ENCODE measurements at places on chromosomes 6 and 20.

DNA sequence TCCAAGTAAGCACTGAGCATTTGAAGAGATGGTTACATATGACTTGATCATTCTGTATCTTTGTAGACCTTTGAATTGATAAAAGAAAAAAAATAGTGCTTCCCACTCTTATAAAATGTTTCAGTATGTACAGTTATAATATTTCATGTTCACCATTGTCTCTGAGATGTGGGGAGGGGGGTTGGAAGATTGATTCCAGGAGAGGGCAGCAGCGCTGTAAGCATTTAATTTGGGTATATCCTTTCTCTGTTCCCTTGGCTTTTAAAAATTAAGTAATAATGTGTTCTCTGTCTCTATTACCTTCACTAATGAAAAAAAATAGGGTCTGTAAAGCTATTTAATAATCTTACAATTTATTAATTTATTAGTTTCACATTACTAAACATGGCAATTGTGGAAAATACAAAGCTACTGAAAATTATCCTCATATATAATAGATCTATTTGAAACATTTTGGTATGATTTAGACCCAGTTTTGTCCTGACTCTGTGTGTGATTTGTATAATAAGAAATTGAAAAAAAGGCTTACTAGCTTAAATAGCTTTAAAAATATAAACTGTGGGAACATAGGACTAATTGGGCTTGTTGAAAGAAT, 341.2 kb downstream of the CDKAL1 start:
- peak; percentile 32 for DNase-seq

DNA sequence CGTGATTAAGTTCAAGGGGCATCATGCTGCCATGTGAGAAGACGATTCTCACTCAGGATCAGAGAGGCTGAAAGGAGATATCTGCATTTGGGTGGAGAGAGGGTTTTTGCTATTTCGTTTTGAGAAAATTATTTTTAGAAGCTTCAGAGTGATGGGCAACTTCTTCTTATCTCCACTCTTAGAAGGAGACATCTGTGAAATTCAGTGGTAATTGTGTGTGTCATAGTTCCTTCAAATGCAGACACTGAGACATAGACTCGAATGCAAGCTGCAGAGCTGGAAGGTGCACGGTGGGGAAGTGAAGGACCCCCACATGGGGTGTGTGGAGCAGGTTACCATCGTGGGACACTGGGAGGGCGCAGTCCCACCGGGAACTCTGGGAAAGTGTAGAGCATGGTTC, 116.8 kb downstream of the PRND start:
- no peak for DNase-seq

DNA sequence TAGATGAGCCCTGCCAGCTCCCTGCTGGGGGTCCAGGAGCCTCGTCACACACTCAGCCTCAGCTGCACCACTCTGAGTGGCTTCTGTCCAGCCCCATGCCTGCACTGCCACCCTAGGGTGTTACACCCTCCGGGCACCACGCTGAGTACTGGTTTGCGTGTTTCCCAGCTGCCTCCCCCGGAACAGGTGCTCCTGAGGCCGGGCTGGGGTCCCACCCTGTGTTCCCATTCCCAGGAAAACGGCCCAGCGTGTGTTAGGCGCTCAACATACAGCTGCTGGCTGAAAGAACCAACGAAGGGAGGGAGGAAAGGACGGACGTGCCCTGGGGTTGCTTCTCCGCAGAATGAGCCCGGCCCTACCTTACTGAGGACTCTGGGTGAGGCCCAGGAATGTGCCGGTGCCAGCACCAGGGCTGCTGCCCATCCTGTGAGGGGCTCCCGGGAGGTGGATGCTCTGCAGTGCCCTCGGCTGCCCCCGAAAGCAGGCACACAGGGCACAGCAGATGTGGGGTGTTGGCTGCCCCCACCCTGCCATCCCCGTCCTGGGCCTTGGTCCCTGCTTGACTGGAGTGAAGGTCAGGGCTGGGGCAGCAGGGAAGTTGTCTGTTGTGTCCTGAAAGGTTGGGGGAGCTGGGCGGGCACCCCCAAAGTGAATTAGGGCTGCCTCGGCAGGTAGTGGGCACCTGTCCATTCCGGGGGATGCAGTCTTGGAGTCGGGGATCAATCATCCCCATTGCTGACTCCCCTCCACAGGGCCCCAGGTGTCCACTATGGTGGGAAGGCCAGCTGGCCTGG, 16.3 kb downstream of the LAMA5 start:
- DNase-seq, result no peak

- no peak for DNase-seq
Measured at GRCh38 chr6:4364172-4364571, 228.8 kb upstream of the ECI2 start.

DNA sequence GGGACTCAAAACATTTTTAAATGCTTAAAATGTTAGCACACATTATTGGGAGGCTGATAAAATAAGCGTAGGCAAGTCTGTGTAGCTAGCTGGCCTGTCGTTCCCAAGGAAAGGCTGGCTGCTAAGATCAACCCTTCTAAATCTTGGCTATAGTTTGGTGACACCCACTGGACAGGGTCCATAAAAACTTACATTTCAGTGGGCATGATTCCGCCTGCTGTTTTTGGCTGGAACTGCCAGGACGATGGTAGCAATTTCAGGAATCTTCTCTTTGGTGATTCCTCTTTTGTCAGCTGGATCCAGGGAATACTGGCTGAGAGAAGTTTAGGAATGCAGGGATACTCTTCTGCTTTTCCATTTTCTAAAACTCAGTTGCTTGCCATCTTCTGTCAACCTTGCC, 162.2 kb downstream of the NKAIN2 start:
- DNase-seq, result no peak

- peak; percentile 9 for DNase-seq
Measured at GRCh38 chr6:9610620-9611415, 804.1 kb downstream of the TFAP2A start.

- no peak for DNase-seq
Measured at GRCh38 chr6:75376347-75377024, 91.9 kb upstream of the TMEM30A start.

DNA sequence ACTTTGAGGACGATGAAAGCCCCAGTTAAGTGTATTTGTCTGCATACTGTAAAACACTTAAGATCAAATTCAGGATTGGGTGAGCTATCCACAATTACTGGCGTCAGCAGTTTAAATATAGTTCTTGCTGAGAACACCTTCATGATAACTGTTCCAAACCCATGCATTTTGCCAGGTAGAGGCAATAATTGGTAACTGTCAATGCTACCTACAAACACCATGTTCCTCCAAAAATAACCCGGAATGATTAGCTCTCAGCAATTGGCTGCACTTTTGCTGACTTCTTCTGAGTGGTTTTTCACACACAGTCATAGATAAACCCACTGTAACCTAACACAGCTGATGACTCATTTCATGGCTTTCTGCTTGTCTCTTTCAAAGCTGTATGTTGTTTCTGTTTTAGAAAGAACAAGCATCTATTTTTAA, 1358.6 kb upstream of the GJE1 start:
- DNase-seq, result peak; percentile 46

DNA sequence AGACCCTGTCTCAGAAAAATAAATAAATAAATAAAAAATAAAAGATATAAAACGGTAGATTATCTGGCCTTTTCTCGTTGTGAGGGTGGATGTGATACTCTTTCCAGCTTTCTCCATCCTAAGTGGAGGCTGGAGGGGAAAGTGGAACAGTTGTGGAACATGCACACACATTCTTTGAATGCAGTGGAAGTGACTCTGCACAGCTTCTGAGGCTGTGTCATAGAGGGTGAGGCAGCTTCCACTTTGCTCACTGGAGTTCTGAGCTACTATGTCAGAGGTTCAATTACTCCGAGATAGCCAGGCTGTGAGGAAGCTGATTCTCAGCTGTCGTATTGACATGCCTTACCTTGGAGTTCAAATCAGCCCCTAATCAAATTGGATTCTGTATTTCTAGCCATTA, 82.2 kb downstream of the CHMP4B start:
- peak; percentile 77 for DNase-seq

GRCh38 chr6:128518434-128519131, 1.8 kb downstream of the PTPRK start:
- no peak for DNase-seq

GRCh38 chr20:49751397-49751736, 37.7 kb upstream of the B4GALT5 start:
- DNase-seq, result no peak

DNA sequence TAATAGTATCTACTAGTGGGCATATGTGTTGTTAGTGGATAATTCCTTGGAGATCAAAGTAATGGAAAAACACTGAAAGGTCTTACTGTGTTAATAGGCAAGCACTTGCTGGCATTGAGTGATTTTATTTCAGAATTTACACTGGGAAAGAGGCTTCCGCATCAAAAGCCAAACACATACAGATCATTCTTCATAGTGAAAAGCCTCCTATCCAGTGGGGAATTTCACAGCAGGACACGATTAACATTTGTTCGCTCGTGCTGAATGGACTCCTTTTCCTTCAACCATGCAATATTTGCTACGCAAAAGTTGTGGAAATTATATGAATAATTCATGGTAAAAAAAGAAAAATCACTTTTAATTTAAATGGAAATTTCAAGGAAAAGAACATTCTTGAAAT, 26.4 kb downstream of the GABRR1 start:
- no peak for DNase-seq

GRCh38 chr6:88114838-88115237, 51.3 kb downstream of the CNR1 start:
- no peak for DNase-seq

- DNase-seq, result no peak
Measured at GRCh38 chr20:62535282-62535811, 59.6 kb upstream of the GATA5 start.

DNA sequence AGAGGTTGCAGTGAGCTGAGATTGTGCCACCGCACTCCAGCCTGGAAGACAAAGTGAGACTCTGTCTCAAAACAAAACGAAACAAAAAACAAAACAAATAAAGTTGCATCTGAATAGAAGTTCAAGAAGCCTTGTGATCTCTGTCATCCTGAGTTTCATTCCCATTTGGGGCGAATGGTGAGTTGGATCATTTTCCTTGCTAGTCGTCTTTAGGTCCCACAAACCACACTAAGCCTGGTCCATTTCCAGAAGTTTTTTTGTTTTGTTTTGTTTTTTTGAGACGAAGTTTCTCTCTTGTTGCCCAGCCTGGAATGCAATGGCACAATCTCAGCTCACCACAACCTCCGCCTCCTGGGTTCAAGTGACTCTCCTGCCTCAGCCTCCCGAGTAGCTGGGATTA, 33.8 kb downstream of the ZNF217 start:
- peak; percentile 40 for DNase-seq

- no peak for DNase-seq
Measured at GRCh38 chr6:1608222-1609040, 1.3 kb upstream of the FOXC1 start.

DNA sequence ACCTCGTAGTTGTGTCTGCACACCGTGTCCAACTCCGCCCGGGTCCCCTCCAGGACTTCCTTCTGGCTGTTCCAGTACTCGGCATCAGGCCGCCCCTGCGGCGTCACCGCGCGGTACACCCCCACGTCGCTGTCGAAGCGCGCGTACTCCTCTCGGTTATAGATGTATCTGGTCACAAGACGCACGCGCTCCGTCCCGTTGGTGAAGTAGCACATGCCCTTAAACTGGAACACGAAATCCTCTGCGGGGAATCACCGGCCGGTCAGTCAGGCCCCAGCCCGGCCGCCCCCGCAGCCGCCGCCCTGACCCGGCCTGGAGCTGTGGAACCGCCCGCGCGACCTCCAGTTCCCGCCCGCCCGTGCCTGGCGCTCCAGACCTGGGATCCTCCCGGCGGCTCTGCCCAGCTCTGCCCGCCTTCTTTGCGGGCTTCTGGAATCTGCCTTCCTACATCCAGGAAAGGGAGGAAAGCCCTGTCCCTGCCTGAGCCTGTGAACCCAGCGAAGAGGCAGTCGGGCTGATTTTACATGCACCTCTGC, 1.6 kb downstream of the HLA-DQB1 start:
- no peak for DNase-seq

DNA sequence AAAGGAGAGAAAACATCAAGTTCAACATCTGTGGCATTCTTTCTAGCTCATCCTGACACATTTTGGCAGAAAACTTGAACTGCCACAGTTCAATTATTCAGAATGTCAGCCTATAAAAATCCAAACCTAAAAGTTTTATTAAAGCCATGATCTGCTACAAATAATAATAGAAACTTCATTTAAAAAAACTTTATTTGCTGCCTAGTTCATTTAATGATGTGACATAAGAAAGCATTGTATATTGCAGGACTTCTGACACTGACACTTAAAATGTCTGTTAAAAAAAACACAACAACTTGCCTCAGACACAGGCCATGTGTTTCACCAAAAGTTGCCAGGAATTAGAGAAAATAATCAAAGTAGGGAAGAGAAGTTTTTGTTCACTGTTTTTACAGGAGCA, 88.3 kb upstream of the HTR1E start:
- no peak for DNase-seq

DNA sequence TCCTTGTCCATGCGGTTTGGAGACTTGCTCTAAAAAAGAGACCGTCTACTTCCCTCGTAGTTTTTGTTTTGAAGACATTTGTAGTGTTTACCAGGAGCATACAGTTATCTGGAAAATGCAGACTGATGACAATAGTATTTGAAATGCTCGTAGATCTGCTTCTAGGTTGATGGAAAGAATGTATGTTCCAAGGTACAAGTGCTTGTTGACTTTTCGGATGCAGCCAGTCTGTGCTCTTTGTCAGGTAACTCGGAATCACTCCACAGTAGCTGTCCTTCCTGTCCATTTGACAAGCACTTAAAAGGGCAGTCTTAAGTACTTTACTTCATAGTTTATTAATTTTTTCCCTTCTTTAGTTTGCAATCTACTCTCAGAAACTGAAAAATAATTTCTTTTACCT, 194.8 kb downstream of the ESR1 start:
- no peak for DNase-seq

DNA sequence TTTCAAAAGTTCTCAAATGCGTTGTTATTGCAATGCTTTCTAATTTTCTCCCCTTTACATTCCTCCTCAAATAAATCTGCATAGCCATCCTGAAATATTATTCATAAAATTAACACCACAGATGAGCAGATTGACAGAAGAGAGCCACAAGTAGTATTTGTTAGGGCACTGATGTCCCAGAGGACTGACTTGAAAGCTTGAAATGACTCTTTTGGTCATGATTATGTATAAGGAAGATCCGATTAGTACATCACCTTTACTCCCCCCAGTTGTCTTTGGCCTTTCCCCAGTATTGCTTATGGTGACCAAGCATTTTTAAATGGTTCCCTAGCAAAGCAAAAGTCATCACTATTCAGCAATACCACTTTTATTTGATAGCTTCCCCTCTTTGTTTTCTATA, 187.6 kb downstream of the ADAT2 start:
- no peak for DNase-seq

GRCh38 chr6:32972353-32973143, 4.2 kb downstream of the BRD2 start:
- DNase-seq, result no peak

DNA sequence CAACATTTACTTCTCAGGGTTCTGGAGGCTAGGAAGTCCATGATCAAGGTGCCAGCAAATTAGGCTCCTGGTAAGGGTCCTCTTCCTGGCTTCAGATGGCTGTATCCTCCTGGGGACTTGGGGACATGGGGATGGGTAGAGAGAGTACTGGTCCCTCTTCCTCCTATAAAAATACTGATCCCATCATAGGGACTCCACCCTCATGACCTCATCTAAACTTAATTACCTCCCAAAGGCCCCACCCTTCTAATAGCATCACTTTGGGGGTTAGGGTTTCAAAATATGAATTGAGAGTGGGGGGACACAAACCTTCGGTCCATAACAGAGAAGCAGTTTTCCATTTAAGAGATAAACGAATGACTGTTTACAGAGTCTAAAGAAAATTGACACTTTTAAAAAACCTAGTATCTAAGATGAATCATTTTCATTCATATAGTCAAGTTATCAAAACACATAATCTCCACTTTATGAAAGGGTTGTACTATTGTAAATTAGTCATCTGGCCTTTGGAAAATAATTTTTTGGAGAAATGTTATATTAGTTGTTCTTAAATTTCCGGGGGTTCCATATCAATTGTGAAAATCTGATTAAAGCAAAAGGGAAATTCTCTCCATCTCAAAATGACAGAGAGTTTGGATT, 33.5 kb downstream of the ELOVL5 start:
- DNase-seq, result no peak

Data from GM03348 (cell line).